T-helper 2 cell (primary cell): ENCODE measurements at places on chromosomes 1 and 21.

- no peak for DNase-seq
These were observed 15.4 kb upstream of the FRRS1 start for GRCh38 chr1:99781798-99782197.

GRCh38 chr1:193077991-193078390 is 18.6 kb downstream of the RO60 start:
- DNase-seq = no peak

GRCh38 chr1:181135437-181135731 is 46.9 kb downstream of the IER5 start:
- DNase-seq = no peak

GRCh38 chr1:51247499-51247898 is 11.4 kb downstream of the RNF11 start:
- no peak for DNase-seq

GRCh38 chr1:53348486-53349368 is 20.9 kb upstream of the LRP8 start:
- DNase-seq = no peak

DNA sequence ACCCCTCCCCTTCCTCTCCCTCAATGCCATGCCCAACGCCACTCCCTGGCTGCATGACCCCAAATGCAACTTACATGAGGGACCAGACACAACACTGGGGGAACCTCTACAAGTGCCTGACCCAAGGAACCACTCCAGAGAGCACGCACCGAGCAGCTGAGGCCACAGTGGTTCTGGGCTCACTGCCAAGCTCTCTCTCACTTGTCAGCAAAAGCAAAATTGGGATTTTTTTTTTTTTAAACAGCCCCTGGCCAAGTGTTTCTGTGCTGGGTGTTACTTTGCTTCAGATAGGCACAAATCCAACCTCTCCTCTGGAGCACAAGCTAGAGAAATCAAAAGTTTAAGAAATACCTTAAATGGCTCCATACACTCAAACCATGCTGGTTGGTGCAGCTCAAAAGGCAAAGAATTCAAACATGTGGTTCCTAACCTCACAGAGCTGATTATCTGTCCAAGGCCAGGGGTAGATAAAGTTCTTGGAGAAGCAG is 363.0 kb downstream of the SETD4 start:
- no peak for DNase-seq

DNA sequence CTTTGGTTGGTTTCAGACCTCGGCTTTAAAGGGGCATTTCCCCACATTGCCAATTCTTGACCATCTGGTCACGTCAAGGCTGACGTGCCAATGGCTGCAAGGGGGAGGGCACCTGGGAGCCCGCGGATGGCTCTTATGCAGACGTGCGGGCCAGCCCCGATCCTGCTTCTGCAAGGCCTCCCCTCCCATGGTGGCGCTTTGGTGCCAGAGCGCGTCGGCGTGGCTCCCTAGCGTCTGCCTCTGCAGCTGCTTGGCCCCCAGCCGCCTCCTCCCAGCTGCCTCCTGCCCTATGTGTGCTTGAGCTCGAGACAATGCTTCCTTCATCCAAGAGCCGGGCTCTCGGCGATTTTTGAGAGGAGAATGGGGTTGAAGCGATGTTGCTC is 29.1 kb downstream of the SKI start:
- no peak for DNase-seq

GRCh38 chr1:68633141-68633919 is 136.4 kb upstream of the DEPDC1 start:
- DNase-seq = no peak

- no peak for DNase-seq
These were observed 287.0 kb upstream of the PLXNA2 start for GRCh38 chr1:208531003-208531750.

GRCh38 chr1:111227434-111227833 is at the start of gene CHI3L2:
CHI3L2 (plus strand) TSS chr1:111227713; CDS start chr1:111227730, 17 bp downstream.
- no peak for DNase-seq
